ENCODE measurements at places on chromosomes 1 and 21. TPM values are rescaled to one million over a fixed set of nuclear protein-coding genes. Genes with fewer than 3 reads are reported as not detected.

DNA sequence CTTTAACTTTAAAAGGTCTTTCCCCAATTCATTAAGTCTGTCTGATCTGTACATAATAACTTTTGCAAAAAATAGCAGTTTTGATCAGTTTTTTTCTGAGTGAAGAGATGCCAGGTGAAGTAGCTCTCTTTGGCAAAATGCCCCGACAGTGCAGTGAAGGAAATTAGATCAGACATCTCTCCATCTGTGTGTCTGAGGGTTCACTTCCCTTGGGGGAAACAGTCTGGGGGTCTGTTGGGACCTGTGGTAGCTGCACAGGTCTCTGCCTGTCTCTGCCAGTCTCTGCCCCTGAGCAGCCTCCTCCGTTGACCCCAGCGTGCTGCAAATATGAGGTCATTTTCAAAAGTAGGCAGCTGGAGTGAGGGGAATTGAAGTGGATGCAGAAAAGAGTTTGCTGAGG is 54.5 kb downstream of the TBCE start:
- peaks cover 4% of the 10 kb centered on the region for H3K36me3 ChIP-seq
- no peaks in the 10 kb centered on the region for H3K4me1 ChIP-seq
- no peak overlapping the region for H3K27ac ChIP-seq
- no peaks in the 10 kb centered on the region for H3K27me3 ChIP-seq

- no peak overlapping the region for H3K4me3 ChIP-seq
- H3K27me3 ChIP-seq, result peaks cover 4% of the 10 kb centered on the region
- H3K4me1 ChIP-seq, result peaks cover 21% of the 10 kb centered on the region
- H3K27ac ChIP-seq, result no peak overlapping the region
- H3K36me3 ChIP-seq, result no peaks in the 10 kb centered on the region
Measured at GRCh38 chr1:223326776-223327175, 37.2 kb downstream of the SUSD4 start.

- no peak for DNase-seq
- H3K4me3 ChIP-seq, result no peak overlapping the region
- no peaks in the 10 kb centered on the region for H3K4me1 ChIP-seq
- no peak overlapping the region for H3K27ac ChIP-seq
Measured at GRCh38 chr21:38277501-38278131, 20.8 kb downstream of the KCNJ15 start.

DNA sequence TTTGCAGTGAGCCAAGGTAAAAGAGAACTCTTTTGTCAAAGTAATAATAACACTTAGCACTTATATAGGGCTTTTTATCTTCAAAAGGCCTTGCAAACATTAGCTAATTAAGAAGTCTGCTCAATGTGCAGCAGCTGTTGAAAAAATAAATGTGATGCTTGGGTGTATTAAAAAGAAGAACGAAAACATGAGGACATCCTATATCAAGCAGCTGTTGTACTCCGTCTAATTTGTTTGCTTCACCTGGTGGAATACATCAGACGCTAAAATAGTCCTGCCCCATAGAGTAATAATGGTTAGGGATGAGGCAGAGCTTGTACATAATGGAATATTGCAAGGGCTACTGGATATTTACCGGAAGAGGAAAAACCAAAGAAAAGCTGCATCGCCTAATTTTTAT is 299.5 kb downstream of the ST6GALNAC3 start:
- DNase-seq, result no peak
- H3K27ac ChIP-seq, result no peak overlapping the region
- H3K27me3 ChIP-seq, result no peaks in the 10 kb centered on the region
- H3K4me3 ChIP-seq, result no peak overlapping the region
- no peaks in the 10 kb centered on the region for H3K4me1 ChIP-seq

DNA sequence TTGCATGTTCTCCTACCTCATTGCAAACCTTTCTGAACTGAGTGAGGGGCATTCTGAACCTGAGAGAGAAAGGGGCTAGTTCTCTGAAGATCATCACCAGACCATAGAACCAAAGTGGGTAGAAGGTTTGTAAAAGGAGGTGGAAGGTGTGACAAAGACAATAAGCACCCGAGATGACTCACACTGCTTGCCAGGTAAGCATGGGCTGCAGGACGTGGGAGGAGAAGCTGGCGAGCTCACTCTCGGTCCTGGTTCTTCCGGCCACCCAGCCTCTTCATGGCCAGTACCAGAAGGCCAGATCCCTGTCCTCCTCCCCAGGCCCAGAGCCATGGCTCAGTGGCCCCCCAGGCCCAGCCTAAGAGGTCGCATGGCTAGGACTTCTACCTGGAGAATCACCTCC is 128.3 kb downstream of the TMEM53 start:
- no peak overlapping the region for H3K27ac ChIP-seq
- H3K4me3 ChIP-seq, result no peak overlapping the region
- H3K36me3 ChIP-seq, result no peaks in the 10 kb centered on the region
- peaks cover 33% of the 10 kb centered on the region for H3K27me3 ChIP-seq

DNA sequence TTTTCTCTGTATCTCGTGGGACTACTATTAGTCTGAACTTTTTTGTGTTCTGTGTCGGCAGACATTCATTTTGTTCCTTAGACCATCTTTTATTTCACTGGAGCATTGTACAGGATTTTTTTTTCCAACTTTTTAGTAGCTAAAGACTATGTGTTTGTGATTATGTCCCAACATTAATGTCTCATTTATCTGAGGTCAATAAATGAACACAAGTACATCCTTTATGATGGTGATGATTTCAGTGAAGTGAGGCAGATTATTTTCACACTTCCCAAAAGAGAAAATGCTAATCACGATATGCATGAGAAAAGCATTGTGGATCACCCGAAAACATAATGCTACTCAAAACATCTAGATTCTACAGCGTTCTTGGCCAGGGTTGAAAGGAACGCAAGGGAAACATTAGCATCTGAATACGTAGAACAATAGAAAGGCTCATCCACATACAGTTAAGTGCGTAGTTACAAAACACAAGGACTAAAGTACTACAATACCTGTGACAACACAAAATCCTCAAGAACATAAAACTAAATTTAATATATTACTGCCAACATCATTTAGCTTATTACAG is 981.7 kb upstream of the NCAM2 start:
- no peaks in the 10 kb centered on the region for H3K36me3 ChIP-seq
- no peak overlapping the region for H3K27ac ChIP-seq
- no peaks in the 10 kb centered on the region for H3K4me1 ChIP-seq
- DNase-seq, result no peak
- H3K4me3 ChIP-seq, result no peak overlapping the region

GRCh38 chr1:237042526-237042891 is 525 bp downstream of the RYR2 start:
- no peaks in the 10 kb centered on the region for H3K36me3 ChIP-seq
- peaks cover 19% of the 10 kb centered on the region for H3K27me3 ChIP-seq
- H3K4me1 ChIP-seq, result no peaks in the 10 kb centered on the region
- no peak for DNase-seq

GRCh38 chr1:35565742-35566133 is 7.4 kb upstream of the TFAP2E start:
- DNase-seq, result no peak
- H3K4me1 ChIP-seq, result no peaks in the 10 kb centered on the region
- H3K27ac ChIP-seq, result no peak overlapping the region
- peaks cover 7% of the 10 kb centered on the region for H3K36me3 ChIP-seq
- no peaks in the 10 kb centered on the region for H3K27me3 ChIP-seq

DNA sequence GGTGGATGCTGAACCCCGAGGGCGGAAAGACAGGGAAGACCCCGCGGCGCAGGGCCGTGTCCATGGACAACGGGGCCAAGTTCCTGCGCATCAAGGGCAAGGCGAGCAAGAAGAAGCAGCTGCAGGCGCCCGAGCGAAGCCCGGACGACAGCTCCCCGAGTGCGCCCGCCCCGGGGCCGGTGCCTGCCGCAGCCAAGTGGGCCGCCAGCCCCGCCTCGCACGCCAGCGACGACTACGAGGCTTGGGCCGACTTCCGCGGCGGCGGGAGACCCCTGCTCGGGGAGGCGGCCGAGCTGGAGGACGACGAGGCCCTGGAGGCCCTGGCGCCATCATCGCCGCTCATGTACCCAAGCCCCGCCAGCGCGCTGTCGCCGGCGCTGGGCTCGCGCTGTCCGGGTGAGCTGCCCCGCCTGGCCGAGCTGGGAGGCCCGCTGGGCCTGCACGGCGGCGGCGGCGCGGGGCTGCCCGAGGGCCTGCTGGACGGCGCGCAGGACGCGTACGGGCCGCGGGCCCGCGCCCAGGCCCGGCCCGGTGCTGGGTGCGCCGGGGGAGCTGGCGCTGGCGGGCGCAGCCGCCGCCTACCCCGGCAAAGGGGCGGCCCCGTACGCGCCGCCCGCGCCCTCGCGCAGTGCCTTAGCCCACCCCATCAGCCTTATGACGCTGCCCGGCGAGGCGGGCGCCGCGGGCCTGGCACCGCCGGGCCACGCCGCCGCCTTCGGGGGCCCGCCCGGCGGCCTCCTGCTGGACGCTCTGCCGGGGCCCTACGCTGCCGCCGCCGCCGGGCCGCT is 20.7 kb downstream of the FOXO6 start:
- H3K4me1 ChIP-seq, result peaks cover 22% of the 10 kb centered on the region
- no peak overlapping the region for H3K4me3 ChIP-seq
- DNase-seq, result no peak
- H3K27me3 ChIP-seq, result peaks cover 88% of the 10 kb centered on the region
- no peaks in the 10 kb centered on the region for H3K36me3 ChIP-seq

DNA sequence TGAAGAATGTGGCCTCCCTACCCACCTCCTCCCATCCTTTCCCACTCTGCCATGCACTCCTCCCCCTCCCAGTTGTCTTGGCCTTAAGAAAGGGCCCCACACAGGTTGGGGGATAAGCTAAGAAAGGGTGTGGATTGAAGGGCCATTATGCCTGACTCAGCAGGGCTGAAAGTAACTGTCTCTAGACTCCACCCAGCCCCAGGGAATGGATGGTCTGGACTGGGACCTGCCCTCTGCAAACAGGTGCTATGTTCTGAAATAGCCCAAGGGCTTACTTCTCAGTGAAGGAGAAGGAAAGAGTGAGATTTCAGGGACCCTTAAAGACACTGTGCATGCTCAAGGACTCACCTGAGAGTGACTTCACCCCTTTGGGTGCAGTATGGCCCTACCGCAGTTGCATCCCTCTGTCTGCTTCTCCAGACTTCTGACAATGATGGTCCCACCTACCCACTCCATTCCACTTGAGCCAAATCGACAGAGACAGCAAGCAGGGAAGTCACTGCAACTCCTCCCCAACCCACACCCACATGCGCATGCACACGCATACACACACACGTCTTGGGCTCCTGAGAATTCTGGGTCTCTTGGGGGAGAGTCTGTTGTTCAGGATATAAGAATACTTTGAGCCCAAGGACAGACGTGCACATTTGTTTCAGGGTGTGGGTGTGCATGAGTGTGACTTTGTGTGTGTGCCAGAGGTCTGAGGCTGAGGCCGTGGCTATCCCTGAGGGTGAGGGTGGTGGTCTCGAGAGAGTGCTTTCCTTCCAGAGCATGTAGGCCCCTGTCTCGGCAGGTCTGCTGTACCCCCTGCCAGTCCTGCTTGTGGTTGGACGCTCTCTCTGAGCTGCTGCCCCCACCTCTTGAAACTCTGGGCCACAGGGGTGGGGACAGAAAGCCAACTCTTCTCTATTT is 231.9 kb downstream of the PTPRU start:
- DNase-seq, result no peak
- H3K4me1 ChIP-seq, result no peaks in the 10 kb centered on the region

GRCh38 chr1:84353695-84354094 is 44.6 kb upstream of the DNASE2B start:
- no peaks in the 10 kb centered on the region for H3K36me3 ChIP-seq
- H3K4me3 ChIP-seq, result no peak overlapping the region
- H3K27ac ChIP-seq, result no peak overlapping the region
- no peaks in the 10 kb centered on the region for H3K4me1 ChIP-seq

- no peak for DNase-seq
- H3K4me3 ChIP-seq, result no peak overlapping the region
- no peaks in the 10 kb centered on the region for H3K4me1 ChIP-seq
- no peaks in the 10 kb centered on the region for H3K36me3 ChIP-seq
Measured at GRCh38 chr21:32894321-32894720, 122.8 kb upstream of the PAXBP1 start.

DNA sequence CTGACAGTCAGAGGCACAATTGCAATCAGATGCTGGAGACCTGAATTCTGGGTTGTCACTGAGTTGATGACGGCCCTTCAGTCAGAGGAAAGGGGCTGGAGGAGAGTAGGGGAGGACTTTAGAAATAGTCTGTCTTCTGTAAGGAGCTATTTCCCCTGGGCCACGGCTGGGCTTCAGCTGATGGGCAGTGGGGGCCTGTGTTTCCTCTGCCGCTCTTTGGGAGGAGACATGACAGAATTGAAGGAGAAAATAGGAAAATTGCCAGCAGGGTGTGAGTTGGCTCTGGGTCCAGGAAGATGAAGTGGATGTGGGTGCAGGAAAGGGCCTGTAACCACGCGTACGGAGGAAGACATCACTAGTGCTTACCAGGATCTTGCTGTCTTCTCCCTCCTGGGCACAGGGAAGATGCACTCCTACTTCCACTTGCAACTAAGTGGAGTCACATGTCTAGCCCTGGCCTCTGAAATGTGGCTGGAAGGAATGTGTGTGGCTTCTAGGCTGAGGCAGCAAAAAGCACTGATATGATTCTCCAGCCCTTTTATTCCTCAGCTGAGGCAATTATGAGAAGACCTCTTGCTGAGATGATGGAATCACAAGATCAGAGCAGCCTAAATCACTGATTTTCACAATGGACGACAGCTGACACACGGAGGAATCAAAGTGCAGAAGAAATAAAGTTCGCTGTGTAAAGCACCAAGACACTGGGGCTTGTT is 250.0 kb downstream of the GRIK3 start:
- no peaks in the 10 kb centered on the region for H3K4me1 ChIP-seq
- no peaks in the 10 kb centered on the region for H3K36me3 ChIP-seq
- H3K27ac ChIP-seq, result no peak overlapping the region
- H3K4me3 ChIP-seq, result no peak overlapping the region
- H3K27me3 ChIP-seq, result peaks cover 40% of the 10 kb centered on the region
- DNase-seq, result no peak

GRCh38 chr1:11482198-11482597 is 3.2 kb downstream of the DISP3 start:
- DNase-seq, result no peak
- H3K4me1 ChIP-seq, result peaks cover 2% of the 10 kb centered on the region
- H3K36me3 ChIP-seq, result no peaks in the 10 kb centered on the region

DNA sequence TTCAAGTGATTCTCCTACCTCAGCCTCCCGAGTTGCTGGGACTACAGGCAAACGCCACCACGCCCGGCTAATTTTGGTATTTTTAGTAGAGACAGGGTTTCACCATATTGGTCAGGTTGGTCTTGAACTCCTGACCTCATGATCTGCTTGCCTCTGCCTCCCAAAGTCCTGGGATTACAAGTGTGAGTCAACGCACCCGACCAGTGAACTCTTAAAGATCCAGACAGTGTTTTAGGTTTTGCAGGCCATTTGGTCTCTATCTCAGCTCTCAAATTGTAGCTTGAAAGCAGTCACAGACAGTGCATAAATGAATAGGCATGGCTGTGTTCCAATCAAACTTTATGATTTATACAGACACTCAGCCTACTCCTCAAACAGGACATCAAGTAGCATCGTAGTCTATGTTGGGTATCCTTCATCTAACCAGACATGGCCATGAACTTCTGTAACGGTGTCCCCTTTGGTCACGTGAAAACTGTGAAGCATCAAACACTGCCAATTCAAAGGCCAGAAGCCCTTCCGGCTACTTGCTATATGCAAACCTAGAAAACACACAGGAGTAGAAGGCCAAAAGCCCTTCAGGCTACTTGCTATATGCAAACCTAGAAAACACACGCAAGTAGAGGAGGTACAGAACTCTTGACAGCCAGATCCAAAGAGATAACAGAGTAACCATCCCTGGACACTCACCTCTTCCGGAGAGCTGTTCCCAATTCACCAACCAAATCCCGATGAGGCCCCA is 3.1 kb downstream of the FUCA1 start:
- no peak overlapping the region for H3K4me3 ChIP-seq
- DNase-seq, result no peak
- no peak overlapping the region for H3K27ac ChIP-seq
- no peaks in the 10 kb centered on the region for H3K27me3 ChIP-seq
- peaks cover 5% of the 10 kb centered on the region for H3K4me1 ChIP-seq

Gene UBE2U
- not detected for total RNA-seq

Gene PDPN
- not detected for total RNA-seq

Gene FMO4
- total RNA-seq, result 3.4 TPM

Gene YIPF1
- total RNA-seq, result 14.5 TPM

Gene SYT14
- not detected for total RNA-seq

Gene PRUNE1
- 15.3 TPM for total RNA-seq

Gene F3
- total RNA-seq, result not detected
